Diencephalon (tissue), 1 donor: ENCODE measurements at places on chromosomes 5 and 9. TPM values are rescaled to one million over a fixed set of nuclear protein-coding genes. Genes with fewer than 3 reads are reported as not detected.

The NR4A3 gene
- total RNA-seq = 2.1 TPM

The GPX3 gene
- total RNA-seq = 9.0 TPM

The TMC1 gene
- total RNA-seq = 0.46 TPM

The EQTN gene
- 1.4 TPM for total RNA-seq

The PRR7 gene
- total RNA-seq = 17.1 TPM
